ENCODE measurements at places on chromosomes 11 and 22. TPM values are rescaled to one million over a fixed set of nuclear protein-coding genes. Genes with fewer than 3 reads are reported as not detected.

The OR5B2 gene
- total RNA-seq: not detected

The HTATIP2 gene
- total RNA-seq: 78.6 TPM

The TPBGL gene
- total RNA-seq: 1.3 TPM

The GP1BB gene
- 0.78 TPM for total RNA-seq

The CRACR2B gene
- 13.5 TPM for total RNA-seq

The MS4A15 gene
- not detected for total RNA-seq

The PTPN5 gene
- 0.34 TPM for total RNA-seq

The RIMBP3C gene
- 0.44 TPM for total RNA-seq

The RFPL2 gene
- total RNA-seq: not detected

The YAP1 gene
- 37.9 TPM for total RNA-seq

The OR4C5 gene
- total RNA-seq: not detected

The SYCE3 gene
- 2.6 TPM for total RNA-seq
